GM12864 (cell line): ENCODE measurements at places on chromosomes 4 and X.

- no peak for DNase-seq
These were observed 203.4 kb downstream of the CCNG2 start for GRCh38 chr4:77360451-77360850.

DNA sequence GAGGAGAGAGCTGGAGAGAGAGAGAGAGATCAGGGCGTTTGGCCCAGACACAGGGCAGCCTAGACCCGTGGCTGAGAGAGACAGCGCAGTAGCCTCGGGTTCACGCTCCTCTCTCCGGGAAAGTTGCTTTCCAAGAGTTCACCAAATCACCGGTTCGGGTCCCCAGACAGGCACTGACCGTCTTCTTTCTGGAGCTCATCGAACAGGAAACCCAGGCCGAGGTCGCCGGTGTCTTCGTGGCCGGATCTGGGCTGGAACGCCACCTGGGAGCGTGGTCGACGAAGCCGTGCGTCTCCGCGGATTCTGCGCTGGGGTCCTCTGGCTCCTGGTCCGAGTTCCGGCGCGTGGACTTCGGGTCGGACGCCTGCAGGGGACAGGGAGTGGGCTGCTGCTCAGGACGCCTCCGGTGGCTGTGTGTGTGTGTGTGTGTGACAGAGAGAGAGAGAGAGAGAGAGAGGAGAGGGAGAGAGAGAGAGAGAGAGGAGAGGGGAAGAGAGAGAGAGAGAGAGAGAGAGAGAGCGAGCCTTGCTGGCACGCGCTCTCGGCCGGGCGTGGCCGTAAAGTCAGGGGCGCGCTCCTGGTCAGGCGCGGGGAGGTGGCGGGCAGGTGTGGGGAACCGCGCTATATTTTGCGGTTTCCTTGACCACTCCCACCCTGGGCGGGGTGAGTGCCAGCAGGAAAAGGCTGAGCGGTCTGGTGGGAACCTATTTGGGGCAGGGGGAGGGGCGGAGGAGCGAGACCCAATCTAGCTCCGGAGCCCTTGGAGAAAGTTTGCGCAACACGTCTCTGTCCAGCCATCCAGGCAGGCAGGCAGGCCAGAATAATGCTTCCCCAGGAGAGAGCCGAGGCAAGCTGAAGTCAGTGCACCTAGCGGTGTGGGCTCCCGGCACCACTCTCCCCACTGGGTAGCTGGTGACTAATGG is 62.1 kb downstream of the RHOXF2B start:
- DNase-seq, result no peak

DNA sequence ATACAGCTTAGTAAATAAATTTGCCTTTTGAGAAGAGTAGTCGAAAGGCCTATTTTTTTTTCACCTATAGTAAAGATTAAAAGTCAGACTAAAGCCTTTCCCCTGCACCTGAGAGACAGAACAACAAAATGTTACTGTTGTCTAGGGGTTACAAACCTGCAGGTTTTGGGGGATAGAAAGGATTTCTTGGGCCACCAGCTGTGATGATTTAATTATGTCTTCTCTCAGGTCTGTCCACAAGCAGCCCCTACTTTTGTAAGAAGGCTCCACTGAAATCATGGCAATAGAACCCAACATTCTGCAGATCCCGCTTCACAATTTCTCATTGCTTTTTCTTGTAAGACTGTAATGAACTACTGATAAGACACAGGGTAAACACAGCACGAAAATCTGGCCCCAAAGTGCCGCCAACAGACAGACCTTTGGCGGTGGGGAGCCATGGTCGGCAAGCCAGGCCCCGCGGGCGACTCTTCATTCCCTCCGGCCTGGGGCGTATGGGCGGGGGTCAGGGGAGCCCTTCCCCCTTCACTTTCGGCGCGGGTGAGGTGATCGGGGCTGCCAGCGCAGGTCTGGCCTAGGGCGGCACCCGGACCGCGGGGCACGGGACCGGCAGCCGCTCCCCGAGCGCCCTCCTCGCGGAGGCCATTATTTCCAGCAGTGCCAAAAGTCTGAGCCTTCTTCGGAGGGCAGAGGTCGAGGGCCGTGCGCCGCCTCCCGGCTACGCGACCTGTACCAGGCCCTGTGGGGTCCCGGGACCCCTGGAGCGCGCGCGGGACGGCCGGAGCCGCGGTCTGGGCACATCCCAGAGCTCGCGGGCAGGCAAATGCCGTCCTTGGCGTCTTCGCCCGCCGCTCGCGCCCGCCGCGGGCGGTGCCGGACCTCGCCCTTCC is 812 bp upstream of the KDM6A start:
- no peak for DNase-seq

GRCh38 chr4:77859256-77859655 is 3.4 kb upstream of the MRPL1 start:
- no peak for DNase-seq

- no peak for DNase-seq
These were observed 128.8 kb upstream of the GPC4 start for GRCh38 chrX:133544115-133544514.

DNA sequence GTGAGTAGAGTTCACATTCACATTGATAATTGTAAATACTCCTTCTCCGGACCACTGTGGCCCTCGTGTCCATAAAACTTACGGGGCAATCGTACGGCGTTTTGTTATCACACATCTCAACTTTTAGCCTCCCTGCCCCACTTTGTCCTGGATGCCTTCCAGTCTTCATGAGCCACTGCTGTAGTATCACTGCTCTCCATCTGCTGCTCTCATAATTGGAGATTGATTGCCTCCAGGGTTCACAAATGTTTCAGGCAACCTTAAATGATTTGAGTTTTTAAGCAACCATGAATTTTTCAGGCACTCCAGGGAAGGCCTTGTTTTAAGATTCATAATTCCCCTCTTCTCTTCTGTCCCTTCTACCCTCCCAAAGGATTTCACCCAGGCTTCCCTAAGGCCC is 28.4 kb downstream of the ALPK1 start:
- no peak for DNase-seq

DNA sequence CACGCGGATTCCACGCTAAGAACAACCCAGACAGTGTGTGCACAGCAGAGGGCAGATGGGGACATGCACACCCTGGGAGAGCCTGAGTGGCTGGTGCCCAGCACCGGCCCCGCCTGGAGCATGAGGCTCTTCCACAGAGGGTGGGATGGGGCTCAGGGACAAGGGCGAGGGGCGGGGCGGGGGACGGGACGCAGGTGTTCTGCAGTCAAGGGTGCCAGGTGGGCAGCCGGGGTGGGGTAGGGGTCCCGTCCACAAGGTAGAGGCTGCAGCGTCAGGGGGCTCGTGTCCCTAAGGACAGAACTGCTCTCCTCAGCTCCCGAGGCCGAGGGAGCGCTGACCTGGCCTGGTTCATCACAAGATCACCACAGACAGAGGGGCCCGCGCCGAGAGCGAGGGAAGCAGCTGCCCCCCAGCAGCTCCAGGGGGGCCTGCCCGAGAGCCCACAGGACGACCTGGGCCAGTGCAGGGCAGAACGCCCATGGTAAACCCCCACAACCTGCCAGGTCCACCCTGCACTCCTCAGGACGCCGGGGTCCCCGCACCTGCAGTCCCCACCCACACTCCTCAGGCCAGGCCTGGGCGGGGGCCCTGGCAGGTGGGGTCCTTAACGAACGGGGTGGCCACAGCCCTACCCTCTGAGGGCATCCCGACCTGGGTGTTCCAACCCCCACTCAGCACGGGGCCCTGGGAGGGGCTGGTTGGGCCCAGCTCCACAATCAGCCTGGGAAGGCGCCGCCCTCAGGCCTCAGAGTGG is 26.7 kb downstream of the CTBP1 start:
- DNase-seq, result no peak

DNA sequence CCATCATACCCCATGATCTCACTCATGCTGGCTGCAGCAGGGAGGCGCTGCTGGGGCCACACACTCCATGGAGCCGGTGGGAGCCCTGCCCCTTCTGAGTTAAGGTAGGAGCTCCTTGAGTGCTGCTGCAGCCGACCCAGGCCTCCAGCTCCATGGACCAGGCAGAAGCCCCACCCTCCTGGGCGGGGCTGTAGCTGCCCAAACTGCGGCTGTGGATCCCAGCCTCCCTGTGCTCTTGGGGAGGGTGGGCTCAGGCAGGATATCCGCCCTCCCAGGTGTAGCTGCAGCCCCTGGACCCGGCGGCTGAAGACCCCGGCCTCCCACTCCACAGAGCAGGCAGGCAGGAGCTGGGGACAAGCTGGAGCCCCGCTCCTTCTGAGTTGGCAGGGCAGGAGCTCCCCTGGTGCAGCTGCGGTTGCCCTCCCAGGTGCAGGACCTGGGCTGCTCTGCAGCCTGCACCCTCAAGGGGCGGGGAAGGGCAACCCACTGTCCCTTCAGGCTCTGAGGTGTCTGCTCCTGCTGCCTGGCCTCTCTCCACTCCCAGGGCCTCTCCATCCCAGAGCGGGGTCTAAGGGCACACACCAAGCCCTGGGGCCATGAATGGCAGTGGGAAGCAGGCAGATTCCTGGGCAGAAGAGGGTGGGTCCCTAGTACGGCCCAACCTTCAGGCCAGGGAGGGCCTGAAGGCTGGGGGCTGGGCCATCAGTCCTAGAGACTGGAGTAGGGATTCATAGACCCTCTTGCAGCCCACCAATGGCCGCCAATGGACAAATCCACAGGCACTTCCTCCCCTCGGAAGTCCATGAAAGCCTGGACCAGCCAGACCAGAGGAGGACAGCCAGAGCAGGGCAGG is 466.1 kb downstream of the DTHD1 start:
- DNase-seq, result no peak

GRCh38 chrX:69082055-69082752 is 83.0 kb downstream of the PJA1 start:
- no peak for DNase-seq

DNA sequence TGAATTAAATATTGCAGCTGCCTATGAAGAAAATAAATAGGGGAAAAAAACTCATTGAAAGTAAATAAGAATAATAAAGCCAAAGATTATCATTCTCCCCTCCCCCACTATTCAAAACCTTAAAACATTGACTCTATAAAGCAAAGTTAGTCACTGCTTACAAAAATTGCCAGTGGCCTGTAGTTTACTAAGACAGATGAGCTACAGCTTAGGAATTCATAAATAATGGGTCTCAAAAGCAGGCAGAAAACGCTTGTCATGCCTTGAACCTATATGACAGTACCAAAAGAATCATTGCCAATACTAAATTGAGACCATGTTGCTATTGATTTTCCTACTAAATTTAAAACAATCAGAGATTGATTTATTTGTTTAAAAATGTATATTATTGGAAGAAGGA is 78.9 kb downstream of the SLC10A7 start:
- no peak for DNase-seq

- DNase-seq, result no peak
These were observed 303.8 kb upstream of the TENM3 start for GRCh38 chr4:181939199-181939945.

GRCh38 chr4:119268466-119268865 is 53.5 kb downstream of the FABP2 start:
- DNase-seq, result no peak

DNA sequence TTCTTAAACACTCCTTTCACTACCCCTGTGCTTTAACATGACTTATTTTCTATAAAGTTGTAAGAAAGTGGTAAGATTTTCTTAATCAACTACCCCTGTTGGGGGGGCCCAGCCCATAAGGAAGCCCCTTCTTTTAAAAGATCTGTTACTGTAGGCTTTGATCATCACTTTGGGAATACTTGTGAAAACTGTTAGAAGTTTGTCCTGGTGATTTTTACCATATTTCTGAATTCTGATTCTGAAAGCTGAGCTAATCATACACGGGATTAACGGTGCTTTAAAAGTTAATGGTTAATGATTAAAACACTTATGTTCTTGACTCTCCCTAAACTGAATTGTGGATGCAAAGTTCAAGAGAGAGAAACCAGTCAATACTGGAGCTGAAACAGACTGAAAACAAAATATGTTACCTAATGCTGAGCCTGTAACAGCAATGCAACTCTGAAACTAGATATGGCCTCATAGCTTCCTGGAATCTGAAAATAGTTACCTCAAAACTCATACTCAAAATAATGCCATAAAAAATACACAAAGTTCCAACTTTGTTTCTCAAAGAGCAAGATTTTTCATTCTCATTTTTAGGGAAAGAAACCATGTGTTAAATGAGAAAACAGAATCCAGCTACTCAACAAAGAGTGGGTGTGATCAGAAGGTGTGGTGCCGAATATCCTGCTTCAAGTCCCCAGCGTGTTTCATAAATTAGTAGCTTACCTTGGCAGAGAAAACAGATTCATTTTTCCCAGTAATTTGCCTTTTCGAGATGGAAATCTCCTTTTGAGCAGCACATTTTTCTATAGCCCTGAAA is 31.6 kb downstream of the ADH7 start:
- DNase-seq, result no peak

GRCh38 chrX:33725535-33726210 is 406.4 kb downstream of the FAM47A start:
- no peak for DNase-seq

GRCh38 chr4:171812665-171813525 is at the start of gene GALNTL6:
GALNTL6 (plus strand) TSS chr4:171813404.
- no peak for DNase-seq

DNA sequence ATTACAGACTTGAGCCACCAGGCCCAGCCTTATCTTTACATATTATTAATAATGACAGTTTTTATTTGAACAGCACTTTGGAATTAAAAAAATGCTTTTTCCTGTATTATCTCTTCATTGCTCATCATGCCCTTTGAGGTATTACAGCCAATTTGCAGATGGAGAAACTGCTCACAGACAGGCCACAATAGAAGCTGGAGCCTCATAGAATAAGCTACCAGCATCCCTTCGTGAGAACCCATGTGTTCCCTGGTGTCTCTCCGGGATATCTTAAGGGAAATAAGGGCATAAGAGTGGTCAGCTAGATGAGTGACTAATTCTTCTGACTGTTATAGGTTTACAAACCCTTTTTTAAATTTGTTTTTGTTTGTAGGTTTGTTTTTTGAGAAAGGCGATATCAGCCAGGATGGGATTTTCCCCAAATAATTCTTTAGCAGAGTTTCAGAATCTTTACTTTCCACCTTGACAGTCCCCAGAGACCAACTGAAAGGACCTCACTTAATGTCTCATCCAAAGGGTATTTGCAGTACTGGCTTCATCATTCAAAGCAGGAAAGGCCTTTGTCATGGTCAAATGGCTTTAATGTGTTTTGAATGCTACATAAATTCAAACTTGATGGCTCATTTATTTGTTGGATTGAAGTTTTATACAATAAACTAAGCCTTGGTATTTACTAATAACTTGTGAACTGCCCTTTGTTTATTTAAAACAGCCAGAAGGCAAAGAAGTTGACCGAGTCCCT is 48.0 kb upstream of the SOD3 start:
- no peak for DNase-seq

- DNase-seq, result no peak
These were observed 325.0 kb downstream of the EVC2 start for GRCh38 chr4:5383191-5383980.

DNA sequence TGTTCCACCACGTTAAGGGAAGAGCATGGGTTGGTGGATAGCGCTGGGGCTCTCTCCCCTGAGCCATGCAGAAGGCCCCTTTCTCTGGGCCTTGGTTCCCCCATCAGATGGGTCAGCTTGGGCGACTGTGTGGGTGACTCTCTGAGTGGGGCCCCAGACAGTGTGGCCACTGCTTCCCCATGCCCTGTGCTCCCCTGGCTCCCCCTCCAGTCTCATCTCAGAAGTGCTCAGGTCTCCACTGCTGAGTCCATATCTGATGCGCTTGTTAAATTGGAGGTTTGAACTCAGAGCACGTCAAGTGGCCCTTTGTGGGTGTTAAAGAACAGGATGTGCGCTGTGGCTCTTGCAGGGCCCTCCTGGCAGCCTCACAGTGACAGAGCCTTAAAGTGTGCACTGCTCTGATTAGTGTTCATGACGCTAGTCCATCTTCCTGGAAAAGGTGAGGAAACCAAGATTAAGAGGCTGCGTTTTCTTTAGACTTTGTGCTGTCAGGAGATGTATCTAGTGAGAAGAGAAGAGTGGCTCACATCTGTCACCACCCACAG is 59.8 kb downstream of the NELFA start:
- no peak for DNase-seq
